ENCODE measurements at places on chromosomes 1 and 21.

GRCh38 chr1:92698932-92699331 lies 86.0 kb downstream of the EVI5 start:
- H3K36me3 ChIP-seq, result peaks cover 9% of the 10 kb centered on the region
- no peak overlapping the region for H3K4me3 ChIP-seq
- H3K4me1 ChIP-seq, result no peaks in the 10 kb centered on the region
- DNase-seq, result no peak
- no peaks in the 10 kb centered on the region for H3K27me3 ChIP-seq

GRCh38 chr1:87650306-87650705 lies 321.6 kb downstream of the LMO4 start:
- no peak overlapping the region for H3K4me3 ChIP-seq
- no peak for DNase-seq
- no peaks in the 10 kb centered on the region for H3K4me1 ChIP-seq
- no peak overlapping the region for H3K27ac ChIP-seq

DNA sequence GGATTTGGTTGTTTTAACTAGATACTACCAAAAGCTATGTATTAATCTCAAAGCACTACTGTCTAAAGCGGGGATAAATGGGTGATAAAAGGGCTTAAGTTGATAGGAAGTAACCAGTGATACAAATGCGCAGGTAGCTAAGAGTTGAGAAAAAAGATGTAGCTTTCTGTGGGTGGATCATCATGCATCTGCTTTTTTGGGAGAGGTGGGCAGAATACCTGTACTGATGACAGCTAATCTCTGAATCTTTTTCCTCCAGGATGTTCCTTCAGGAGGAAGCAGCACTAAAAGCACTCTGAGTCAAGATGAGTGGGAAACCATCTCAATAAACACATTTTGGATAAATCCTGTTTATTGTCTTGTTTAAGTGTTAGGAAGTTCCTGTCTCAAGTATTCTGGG lies 1.2 kb downstream of the RPS27 start:
- peaks cover 7% of the 10 kb centered on the region for H3K4me1 ChIP-seq
- H3K27me3 ChIP-seq, result no peaks in the 10 kb centered on the region
- H3K27ac ChIP-seq, result peak overlapping the region; percentile 88

GRCh38 chr1:26072305-26072704 lies 4.9 kb upstream of the TRIM63 start:
- H3K4me3 ChIP-seq, result no peak overlapping the region
- DNase-seq, result no peak
- H3K27ac ChIP-seq, result no peak overlapping the region

GRCh38 chr1:66938613-66939012 lies 13.8 kb downstream of the MIER1 start:
- H3K4me3 ChIP-seq, result no peak overlapping the region
- H3K4me1 ChIP-seq, result peaks cover 49% of the 10 kb centered on the region
- no peaks in the 10 kb centered on the region for H3K27me3 ChIP-seq
- DNase-seq, result no peak

DNA sequence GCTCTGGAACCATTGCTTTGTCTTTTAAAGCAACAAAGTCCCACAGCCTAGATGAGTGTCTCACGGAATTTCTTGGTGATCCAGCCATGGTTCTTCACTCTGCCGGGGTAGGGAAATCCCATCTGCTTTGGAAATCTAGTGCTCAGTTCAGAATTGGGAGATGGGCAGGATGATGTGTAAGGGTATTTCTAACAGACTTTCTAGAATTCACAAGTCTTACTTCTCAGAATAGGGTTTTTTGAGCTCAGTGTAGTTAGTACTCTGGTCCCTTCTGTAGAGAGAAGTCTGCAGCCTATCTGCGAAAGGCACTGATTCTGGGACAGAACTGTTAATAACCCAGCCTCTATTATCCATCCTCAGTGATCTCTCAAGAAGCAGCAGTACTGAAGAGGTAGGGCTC lies 25.3 kb downstream of the GABPA start:
- no peaks in the 10 kb centered on the region for H3K27me3 ChIP-seq
- no peak overlapping the region for H3K27ac ChIP-seq

- no peaks in the 10 kb centered on the region for H3K27me3 ChIP-seq
- H3K27ac ChIP-seq, result peak overlapping the region; percentile 23
- no peak for DNase-seq
- H3K4me3 ChIP-seq, result no peak overlapping the region
Observed at GRCh38 chr1:8362701-8363101, 44.8 kb downstream of the SLC45A1 start.

- no peaks in the 10 kb centered on the region for H3K27me3 ChIP-seq
- DNase-seq, result no peak
Observed at GRCh38 chr1:197307136-197307535, 39.1 kb downstream of the CRB1 start.

GRCh38 chr1:214234635-214235025 lies 46.3 kb upstream of the SMYD2 start:
- no peak overlapping the region for H3K4me3 ChIP-seq
- no peaks in the 10 kb centered on the region for H3K4me1 ChIP-seq
- no peaks in the 10 kb centered on the region for H3K27me3 ChIP-seq
- no peak overlapping the region for H3K27ac ChIP-seq
- no peak for DNase-seq

GRCh38 chr1:162993846-162994245 lies 75.3 kb upstream of the RGS4 start:
- no peaks in the 10 kb centered on the region for H3K27me3 ChIP-seq
- no peak for DNase-seq
- H3K4me3 ChIP-seq, result no peak overlapping the region
- H3K4me1 ChIP-seq, result no peaks in the 10 kb centered on the region
- H3K36me3 ChIP-seq, result no peaks in the 10 kb centered on the region
